ENCODE measurements at places on chromosomes 2 and 18.

- DNase-seq = no peak
These were observed 19.5 kb upstream of the ERCC3 start for GRCh38 chr2:127313406-127313805.

DNA sequence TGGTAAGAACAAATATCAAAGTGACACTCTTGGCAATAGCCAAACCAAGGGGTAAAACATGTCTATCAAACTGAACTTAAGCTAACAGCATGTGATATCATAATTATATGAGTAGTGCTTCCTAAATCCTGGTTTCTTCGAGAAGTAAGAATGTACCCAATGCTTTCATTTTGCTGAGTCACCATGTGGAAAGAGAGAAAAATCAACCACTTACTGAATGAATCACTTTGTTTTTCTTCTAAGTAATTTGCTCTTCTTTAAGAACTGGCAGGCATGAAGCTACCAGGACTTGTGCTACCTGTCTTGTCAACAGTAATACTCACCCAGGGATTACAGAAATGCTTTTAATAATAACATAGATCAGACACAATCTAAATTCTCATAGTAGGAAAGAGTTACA lies 19.0 kb upstream of the DUSP19 start:
- DNase-seq = no peak

GRCh38 chr2:211454679-211455078 lies 898.3 kb downstream of the CPS1 start:
- DNase-seq = no peak

- DNase-seq = no peak
These were observed 103.5 kb downstream of the ADD2 start for GRCh38 chr2:70664525-70664924.

DNA sequence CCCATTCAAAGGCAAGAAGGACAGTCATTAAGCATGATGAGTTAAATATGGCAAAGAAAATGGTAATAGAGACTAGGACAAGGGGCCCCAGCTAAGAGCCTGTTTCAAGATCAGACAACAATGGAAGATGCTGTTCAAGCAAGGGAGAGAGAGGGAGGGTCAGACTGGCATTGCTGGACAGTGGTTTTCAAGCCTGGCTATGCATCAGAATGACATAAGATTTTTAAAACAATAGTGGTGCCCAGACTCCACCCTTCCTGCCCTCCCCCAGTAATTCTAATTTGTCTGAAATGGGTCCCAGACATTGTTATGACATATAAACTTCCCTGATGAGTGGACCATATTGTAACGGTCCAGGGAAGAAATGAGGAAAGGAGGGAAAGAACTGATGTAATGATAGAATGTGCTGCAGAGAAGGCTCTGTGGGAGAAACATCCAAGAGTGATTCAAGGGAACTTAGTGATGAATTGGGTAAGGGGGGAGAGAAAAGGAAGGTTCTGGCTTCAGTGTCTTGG lies 112.9 kb upstream of the TRIB2 start:
- DNase-seq = no peak

- no peak for DNase-seq
These were observed 50.7 kb upstream of the HNRNPA3 start for GRCh38 chr2:177161741-177162460.

DNA sequence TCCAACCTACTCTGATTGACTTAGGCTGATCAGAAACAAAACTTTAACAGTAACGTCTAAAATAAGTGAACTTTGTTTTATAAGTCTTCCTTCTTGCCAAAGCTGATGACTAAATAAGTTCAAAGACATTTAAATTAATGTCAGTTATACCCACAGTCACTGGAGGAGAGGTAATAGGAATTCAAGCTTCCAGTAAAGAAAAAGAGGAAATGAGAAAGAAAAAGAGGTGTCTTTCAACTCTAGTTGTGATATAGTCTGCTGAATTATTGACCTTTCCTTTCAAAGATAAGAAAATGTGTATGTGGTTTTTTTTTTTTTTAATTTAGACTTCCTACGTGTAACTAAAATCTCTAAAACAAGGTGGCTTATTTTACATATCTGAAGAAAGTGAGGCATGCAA lies 191.5 kb downstream of the SLC8A1 start:
- DNase-seq = no peak

DNA sequence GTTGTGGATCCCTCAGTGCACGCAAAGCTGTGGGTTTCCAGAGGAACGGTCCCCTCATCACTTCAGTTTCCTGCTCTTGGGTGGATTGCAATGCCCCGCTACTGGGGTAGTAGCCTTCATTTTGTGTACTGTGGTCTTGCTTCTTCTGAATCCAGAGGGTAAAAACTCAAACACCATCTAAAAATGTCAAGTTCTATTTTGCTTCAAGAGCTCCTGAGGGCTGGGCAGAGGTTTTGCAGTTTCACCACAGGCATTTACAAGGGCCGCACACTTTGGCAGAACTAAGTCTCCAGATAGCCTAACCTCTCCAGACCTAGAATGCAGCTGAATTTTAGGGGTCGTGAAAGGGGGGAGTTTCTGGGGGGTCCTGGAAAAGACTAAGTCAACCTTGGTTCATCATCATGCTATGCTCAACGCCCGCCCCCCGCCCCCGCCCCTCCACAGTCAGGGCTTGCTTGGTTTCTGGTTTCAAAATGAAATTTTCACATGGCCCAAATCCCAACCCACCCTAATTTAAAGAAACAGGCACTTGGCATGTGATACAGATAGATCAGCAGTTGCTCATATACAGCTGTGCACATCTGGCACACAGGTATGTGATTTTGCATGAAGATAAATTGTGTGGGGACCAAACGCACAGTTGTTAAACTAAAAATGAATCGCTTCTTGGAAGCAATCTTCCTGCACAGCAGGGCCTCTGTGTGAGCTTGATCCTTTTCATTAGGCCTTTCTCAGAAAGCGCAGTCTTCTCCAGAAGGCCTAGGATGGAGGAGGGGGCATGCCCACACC lies 329.6 kb downstream of the OSR1 start:
- no peak for DNase-seq

- DNase-seq = no peak
These were observed 44.4 kb upstream of the ITPRID2 start for GRCh38 chr2:181847198-181847556.

DNA sequence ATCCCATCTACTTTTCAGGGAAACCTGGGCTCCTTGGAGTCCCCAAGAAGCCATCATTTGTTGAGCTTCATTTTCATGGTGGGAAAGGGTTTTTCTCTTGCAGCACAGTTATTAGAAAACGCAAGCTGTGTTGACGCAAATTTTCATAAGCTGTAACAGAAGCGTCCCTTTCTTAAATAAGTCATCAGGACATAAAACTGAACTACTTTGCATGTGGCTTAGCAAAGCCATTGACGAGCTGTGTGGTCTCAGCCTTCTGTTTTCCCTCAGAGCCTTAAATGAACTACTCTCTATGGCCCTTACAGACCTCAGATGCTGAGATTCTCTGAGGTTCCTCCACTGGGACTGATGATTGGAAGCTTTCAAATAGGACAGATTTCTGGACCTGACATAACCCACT lies 85.1 kb downstream of the ARL4C start:
- DNase-seq = no peak

- DNase-seq = no peak
These were observed 271.5 kb downstream of the AGAP1 start for GRCh38 chr2:235765181-235765820.

- DNase-seq = no peak
These were observed 504.4 kb downstream of the RIT2 start for GRCh38 chr18:42611134-42611533.

GRCh38 chr2:196389670-196390069 lies 218.3 kb upstream of the STK17B start:
- no peak for DNase-seq

GRCh38 chr2:185608799-185609198 lies 129.8 kb upstream of the FSIP2 start:
- no peak for DNase-seq

DNA sequence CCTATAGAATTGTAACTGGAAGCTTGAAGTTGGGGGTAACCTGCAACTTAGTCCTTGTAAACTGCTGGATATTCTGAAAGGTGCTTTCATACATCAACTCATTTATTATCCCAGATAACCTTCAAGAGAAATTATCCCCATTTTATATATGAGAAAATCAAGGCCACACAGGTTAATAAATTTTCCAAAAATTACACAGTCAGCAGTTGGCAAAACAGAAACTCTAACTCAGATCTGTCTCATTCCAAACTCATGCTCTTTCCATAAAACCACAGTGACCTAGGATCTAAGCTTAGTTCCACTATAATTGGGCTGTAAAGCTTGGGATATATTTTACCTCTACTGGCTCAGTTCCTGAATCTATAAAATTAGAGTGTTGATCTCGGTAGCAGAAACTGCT lies 167.6 kb upstream of the DDX18 start:
- DNase-seq = no peak

GRCh38 chr18:58955738-58956137 lies 91.1 kb downstream of the ZNF532 start:
- no peak for DNase-seq

GRCh38 chr18:59182673-59183072 lies 37.3 kb upstream of the GRP start:
- DNase-seq = no peak

DNA sequence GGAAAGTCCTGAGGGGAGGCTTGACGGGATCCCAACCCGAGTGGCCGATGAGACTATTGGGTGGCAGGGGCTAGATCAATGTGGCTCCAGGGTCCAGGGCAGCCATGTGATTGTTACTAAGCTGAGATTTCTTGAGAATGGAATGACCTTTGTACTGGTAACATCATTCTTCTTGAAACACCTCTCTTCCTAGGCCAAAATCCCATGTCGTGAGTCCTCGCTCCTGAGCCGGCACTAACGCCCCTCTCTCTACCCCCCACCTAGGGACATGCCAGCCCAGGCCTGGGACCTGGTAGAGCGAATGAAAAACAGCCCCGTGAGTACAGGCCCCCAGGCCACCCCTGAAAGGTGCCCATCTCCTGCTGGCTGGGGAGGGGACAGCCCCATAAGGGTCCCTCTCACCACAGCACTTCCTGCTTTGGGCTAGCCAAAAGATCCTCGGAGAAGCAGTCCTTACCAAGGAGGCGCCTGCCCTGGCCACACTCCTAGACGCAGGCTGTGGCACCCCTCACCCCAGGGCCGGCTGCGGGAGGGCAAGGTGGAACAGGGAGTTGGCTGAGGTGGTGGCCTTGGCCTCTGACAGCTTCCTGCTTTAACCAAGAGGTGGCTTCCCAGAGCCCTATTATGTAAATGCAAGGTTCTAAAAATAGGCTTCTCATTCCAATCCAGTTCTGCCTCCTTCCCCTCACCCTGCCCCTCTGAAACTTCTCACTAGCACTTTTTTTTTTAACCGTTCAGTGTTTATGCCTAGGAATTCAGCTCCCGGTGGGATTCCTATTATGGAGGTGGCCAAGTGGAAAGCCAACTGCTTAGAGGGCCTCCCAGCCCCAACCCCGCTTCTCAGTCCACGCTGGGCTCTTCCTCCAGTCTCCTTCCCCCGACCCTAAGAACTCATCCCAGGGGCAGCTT lies 126.6 kb upstream of the PPP1CB start:
- DNase-seq = peak; percentile 89

GRCh38 chr2:195695002-195695631 lies 38.1 kb downstream of the SLC39A10 start:
- no peak for DNase-seq

DNA sequence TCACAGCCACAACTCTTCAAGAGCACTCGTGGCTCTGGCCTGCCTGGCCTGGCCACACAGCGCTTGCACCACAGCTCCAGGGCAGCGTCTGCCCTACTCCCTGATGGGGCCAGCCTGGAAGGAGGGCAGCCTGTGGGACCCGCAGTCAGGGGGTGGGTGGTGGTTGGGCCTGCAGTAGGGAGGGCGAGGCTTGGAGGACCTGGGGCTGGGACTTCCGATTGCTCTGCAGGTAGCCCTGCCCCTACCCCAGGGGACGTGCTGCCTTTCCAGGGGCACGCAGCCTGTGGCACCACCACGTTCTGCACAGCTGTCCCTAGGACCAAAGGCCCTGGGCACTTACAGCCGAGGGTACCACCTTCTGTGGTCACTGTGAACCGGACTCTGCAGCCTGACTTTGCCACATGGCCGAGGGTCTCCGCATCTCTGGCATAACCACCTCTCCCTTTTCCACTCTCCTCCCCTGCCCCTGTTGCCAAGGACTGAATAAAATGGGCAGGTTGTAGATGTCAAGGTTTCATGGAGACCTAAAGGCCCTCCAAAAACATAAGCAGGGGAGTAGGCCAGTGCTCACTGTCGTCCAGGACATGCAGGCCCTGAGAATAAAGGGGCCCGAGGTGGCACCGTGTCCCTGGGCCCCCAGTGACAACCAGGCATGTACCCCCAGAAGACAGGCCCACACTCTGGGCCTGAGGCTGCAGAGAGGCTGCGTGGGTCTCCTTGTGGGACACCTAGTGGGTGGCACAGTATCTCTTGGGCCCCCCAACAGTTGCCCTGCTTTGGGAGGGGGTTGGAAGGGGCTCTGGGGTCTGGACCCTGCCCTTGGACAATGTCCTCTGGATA lies 87.3 kb downstream of the INHBB start:
- no peak for DNase-seq

DNA sequence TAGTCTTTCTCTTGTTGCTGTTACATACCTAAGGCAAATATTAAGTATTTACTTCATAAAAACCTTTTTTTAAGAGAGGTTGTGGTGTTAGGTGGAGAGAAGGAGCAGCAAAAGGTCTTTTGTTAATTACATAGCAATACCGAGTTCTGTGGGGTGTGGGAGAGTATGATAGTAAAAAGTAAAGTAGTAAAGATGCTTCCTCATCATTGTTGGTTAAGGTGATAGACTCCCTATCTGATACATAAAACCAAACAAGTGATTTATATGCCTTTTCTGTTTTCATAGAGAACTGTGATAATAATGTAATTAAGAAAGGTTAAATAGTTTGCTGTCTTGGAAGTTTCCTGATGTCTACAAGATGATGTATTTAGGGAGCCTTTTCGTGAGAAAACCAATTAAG lies 75.4 kb downstream of the EML4 start:
- DNase-seq = no peak

DNA sequence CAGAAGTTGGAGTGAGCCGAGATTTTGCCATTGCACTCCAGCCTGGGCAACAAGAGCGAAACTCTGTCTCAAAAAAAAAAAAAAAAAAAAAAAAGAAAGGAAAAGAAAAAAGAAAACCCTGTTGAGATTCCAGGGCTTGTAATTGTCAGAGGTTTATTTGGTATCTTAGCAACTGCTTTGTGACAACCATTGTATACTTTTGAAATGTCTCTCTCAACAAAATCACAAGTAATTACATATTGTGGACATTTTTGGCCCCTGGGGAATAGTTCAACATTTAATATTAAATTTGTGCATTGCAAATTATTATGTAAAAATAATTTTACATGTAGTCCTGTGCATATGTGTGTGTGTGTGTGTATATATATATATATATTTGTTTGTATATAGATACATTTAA lies 270.8 kb downstream of the GALNT13 start:
- no peak for DNase-seq

DNA sequence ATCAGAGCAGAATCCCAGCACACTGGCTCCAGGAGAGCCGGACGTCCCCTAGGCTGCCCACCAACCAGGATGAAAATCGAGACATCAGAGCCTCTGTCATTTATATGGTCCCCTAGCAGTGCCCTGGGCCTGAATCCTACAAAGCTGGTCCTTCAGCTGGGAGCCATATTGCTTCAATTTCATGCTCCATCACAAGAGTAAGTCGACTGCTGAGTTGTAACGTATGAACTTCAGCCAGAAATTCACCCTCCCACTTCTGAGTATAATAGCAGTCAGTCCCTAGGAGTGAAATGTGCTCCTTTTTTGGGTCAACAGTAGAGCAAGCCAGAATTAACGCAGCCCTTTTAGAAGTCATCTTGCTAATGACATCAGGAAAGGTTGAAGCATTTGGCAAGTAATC lies 126.4 kb downstream of the CCBE1 start:
- DNase-seq = no peak

- no peak for DNase-seq
These were observed 34.7 kb downstream of the PIEZO2 start for GRCh38 chr18:11114653-11115052.

- no peak for DNase-seq
These were observed 53.2 kb downstream of the FEZ2 start for GRCh38 chr2:36544638-36545338.
